SK-N-SH treated with all-trans-retinoic acid at 6 μM for 48 hours (cell line): ENCODE measurements at places on chromosomes 2 and 18.

DNA sequence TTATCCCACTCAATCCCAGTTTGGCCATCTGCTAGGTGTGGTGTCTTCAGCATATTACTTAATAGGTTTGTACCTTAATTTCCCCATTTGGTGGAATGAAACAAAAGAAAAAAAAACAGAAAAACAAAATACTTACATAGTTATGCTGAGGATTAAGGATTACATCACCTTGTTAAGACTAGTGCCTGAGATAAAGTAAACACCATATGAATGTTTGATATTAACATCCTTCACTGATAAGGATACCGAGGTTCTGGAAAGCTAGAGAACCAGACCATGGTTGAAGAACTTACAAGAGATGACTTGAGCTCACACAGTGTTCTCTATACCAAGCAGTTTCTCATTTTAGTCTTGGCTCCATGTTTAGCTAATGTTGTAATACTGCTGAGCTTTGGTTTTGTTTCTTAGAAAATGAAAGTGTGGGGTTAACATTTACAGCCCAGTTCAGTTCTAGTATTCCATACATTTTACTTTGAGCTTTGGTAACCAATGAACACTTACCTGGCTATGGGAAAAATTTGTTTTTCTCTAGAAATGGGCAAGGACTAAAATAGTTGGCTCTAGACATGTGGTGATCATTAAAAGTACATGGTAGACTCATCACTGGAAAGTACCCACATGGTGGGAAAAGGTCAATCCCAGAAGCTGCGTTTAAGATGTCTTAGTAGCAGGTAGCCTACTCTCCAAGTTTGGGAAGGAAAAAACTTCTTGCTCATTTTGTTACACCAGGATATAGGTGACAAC lies 5.8 kb upstream of the GPD2 start:
- ATAC-seq: no peak

GRCh38 chr2:230496891-230497290 lies 80.9 kb downstream of the SP100 start:
- no peak for ATAC-seq

GRCh38 chr2:84850471-84850870 lies 30.4 kb downstream of the TRABD2A start:
- ATAC-seq: no peak

DNA sequence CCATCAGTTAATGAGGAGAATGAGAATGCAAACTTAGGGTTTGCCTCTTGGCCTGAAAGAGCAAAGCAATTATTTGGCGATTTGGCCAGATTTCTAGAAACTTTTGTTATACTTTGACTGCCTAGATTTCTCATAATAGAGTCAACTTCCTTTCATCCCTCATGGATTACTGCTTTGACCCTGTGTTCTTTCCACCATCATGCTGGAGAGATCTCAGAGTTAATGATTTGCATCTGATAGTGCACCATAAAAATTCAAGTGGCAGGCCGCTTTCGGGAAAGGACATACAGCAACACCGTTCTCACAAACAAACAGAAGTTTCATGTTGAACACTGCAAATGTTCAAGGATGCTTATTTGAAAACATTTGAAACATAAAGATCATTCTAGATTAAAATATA lies 143.7 kb upstream of the ZFP36L2 start:
- no peak for ATAC-seq

GRCh38 chr2:152189622-152190495 lies 14.3 kb upstream of the STAM2 start:
- peak; percentile 99 for ATAC-seq

GRCh38 chr2:37831081-37831780 lies 93.9 kb upstream of the RMDN2 start:
- ATAC-seq: no peak

- no peak for ATAC-seq
Observed at GRCh38 chr2:204059016-204059415, 122.5 kb downstream of the ICOS start.

DNA sequence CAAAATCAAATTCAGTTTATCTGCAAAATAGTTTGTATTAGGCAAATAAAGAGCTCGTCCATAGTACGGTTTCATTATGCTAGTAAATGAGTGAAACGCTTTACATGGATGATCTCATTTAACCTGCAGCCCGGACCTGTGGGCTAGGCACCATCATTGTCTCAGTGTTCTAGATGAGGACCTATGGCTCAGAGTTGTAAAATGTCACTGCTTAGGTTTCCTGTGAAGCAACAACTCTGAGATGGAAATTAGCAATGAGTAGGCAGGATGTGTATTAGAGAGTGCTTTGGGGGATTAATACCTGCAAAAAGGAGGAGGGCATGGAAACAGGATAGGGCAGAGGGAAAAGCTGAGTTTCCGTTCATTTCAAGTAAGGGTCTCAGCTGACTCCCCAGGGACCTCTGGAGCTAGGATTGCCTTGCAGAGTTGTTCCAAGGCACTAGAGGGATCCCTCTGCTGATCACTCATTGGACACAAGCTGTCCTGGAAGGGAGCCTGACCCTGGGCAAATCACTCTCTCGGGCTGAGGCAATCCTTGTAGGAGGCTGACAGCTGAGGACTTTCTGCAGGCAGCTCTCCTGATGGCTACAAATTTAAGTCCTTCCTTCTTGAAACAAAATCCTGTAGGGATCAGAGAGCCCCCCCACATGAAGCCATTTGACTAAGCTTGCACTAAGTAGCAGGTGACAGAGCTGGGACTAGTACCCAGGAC lies 58.8 kb upstream of the SIX2 start:
- ATAC-seq: peak; percentile 74
